NCI-H1436 (cell line): ENCODE measurements at places on chromosomes 12 and 14.

- DNase-seq: no peak
Observed at GRCh38 chr12:115661112-115661511, 616.4 kb downstream of the MED13L start.

DNA sequence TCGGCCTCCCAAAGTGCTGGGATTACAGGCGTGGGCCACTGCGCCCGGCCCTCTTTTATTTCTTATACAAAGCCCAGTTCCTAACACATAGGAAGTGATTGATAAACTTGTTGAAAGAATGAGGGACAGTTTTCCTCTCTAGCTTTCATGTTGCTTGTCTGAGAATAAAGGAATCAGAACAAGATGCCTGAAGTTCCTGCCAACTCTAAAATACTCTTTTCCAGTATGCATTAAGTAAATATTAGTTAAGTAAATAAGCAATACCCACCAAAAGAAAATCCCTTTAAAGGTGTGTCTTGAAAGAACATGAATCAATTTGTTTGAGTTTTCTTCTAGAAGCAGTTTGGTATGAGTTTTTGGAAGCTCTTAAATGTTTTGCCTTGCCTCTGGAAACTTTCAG, 24.4 kb upstream of the CD27 start:
- no peak for DNase-seq

GRCh38 chr14:22985894-22986507, 3.6 kb upstream of the AJUBA start:
- no peak for DNase-seq

DNA sequence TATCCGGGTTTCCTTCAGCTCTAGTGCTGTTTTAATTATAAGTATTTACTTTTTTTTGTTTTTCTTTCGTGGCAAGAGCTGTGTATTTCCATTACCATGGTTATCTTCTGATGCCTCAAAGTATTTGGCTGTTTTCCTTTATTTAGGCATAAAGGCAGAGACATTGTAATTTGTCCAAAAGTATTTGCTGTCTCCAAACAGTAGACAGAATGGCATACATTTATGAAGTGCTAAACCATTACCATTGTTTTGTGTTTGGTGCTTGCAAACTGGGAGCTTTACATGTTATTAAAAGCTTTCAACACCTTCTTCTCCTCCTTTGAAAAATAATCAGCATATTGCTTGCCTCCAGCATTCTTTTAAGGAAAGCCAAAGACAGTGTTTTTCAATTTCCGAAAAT, 46.3 kb downstream of the FLRT2 start:
- DNase-seq: no peak

DNA sequence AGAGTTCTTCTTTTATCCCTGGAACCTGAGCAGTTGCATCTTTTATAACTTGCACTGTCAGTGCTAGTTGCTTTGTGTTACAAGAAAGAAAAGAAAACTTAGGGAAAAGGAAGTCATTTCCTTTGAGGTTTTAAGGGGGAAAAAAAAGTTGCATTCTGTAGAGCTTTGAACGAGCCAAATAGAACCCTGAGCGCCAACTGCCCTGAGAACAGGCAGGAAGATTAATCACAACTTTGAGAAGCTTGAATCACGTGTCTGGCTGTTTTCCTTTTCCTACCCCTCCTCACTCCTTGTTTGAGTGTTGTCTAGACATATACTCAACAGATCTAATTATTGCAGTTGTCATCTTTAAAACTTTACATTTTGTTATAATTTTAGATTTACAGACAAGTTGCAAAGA, 12.5 kb downstream of the PCNX1 start:
- no peak for DNase-seq

- no peak for DNase-seq
Observed at GRCh38 chr14:55927028-55927427, 191.2 kb upstream of the PELI2 start.

DNA sequence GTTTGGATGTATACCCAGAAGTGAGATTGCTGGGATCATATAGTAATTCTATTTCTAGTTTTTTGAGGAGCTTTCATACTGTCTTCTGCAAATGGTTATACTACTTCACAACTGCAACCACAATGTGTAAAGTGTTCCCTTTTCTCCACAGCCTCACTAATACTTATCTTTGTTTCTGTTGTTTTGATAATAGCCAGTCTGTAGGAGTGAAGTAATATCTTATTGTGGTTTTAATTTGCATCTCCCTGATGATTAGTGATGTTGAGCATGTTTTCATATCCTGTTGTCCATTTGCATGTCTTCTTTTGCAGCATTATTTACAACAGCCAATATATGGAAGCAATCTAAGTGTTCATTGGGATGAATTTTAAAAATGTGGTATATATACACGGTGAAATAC, 29.9 kb downstream of the GABARAPL1 start:
- DNase-seq: no peak

- peak; percentile 23 for DNase-seq
Observed at GRCh38 chr12:31897781-31898503, 61.3 kb upstream of the RESF1 start.

GRCh38 chr14:99475179-99475578, 5.5 kb downstream of the SETD3 start:
- DNase-seq: no peak

DNA sequence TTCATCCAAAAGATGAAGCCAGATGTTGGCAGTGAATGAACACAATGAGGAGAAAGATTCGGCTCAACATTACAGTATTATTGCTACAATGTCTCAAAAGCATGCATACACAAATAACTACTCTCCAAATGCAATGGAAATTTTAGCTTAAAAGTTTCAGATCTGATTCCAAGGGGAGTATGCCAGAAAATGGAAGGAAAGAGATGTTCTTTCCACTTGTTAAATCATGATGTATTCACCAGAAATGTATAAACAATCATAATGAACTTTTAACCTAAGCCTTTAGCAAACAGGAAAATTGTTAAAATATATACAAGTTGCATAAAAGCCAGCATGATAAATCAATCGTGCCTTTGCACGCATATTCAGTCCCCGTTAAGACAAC, 62.1 kb downstream of the SH2B3 start:
- DNase-seq: no peak

DNA sequence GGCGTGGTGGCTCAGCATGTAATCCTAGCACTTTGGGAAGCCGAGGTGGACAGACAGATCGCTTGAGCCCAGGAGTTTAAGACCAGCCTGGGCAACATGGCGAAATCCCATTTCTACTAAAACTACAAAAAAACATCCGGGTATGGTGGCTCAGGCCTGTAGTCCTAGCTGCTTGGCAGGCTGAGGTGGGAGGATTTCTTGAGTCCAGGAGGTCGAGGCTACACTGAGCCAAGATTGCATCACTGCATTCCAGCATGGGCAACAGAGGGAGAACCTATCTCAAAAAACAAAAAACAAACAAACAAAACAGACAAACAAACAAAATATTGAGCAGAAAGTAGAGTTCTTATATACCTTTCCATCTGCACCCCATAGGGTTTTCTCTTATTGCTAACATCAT, 9.0 kb upstream of the SLC25A21 start:
- no peak for DNase-seq

DNA sequence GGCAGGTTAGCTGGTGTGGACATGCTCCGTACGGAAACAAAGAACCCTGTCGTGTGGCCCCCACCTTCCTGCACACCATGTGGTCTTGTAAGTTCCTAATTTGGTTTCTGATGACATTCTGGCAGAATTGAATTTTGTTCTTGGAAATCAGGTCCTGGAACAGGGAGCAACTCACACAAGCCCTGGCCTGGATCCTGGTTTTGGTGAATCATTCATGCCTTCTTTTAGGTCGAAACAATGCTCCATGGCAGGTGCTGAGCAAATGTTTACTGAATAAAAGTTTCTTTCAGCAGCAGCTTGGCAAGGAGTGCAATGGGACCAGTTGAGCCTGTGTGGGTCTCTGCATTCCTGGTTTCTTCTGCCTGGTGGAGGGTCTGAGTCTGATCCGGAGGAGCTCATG, 978.4 kb downstream of the BCL11B start:
- no peak for DNase-seq

- DNase-seq: no peak
Observed at GRCh38 chr14:98167275-98167674, 1104.7 kb downstream of the BCL11B start.

DNA sequence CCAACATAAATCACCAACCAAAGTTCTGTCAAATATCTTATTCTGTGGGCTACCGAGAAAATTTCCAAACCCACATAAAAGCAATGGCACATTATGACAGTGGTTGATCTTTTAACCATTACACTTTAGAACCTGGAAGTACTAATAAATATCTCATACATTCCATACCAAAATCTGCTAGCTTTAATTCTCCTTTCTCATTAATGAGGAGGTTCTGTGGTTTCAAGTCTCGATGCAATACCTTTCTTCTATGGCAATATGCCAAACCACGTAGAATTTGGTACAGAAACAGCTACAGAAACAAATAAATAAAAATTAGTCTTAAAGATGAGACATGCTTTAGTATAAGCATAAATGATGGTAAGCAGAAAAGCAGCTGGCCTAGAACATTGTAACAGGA, 100.7 kb downstream of the ELK3 start:
- DNase-seq: no peak
